ENCODE measurements at places on chromosomes 16 and 17.

DNA sequence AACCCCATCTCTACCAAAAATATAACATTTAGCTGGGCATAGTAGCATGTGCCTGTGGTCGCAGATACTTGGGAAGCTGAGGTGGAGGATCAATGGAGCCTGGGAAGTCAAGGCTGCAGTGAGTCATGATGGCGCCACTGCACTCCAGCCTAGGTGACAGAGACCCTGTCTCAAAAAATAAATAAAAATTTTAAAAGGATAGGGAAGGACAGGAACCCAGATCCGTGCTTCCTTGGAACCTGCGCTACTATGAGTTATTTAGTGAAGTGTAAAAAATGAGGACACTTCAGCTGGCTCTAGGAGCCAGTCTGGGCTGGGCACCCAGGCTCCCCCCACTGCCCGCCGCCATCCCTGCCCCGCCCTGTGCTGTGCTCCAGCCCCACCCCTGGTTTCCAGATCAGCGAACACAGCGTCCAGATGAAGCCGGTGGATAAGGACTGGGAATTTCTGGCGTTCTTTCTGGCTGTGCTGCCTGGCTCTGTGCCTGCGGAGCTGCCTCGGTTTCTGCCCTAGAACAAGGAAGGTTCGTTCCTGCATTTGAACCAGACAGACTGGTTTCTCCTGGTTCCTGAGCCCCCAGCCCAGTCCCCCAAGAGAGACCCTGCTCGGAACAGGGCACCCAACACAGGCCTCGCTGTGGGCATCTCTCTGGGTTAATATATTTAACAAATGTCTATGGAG lies 18.5 kb downstream of the PLLP start:
- no peak for DNase-seq

- DNase-seq: no peak
Observed at GRCh38 chr16:71712501-71712900, 12.0 kb downstream of the PHLPP2 start.

GRCh38 chr16:15482068-15482747 lies 47.8 kb downstream of the BMERB1 start:
- no peak for DNase-seq

DNA sequence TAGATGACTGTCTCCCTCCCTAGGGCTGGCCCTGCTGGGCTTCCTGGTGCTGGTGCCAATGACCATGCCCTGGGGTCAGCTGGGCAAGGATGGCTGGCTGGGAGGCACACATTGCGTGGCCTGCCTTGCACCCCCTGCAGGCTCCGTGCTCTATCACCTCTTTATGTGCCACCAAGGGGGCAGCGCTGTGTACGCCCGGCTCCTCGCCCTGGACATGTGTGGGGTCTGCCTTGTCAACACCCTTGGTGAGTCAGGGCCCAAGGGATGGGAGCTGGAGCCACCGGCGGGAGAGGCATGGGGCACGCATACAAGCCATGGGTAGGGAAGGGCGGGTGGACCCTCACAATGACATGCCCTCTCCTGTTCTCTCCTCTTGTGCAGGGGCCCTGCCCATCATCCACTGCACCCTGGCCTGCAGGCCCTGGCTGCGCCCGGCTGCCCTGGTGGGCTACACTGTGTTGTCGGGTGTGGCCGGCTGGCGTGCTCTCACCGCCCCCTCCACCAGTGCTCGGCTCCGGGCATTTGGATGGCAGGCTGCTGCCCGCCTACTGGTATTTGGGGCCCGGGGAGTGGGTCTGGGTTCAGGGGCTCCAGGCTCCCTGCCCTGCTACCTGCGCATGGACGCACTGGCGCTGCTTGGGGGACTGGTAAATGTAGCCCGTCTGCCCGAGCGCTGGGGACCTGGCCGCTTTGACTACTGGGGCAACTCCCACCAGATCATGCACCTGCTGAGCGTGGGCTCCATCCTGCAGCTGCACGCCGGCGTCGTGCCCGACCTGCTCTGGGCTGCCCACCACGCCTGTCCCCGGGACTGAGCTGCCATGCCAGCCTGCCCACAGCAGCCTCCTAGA lies 2.2 kb downstream of the PAQR4 start:
- no peak for DNase-seq

DNA sequence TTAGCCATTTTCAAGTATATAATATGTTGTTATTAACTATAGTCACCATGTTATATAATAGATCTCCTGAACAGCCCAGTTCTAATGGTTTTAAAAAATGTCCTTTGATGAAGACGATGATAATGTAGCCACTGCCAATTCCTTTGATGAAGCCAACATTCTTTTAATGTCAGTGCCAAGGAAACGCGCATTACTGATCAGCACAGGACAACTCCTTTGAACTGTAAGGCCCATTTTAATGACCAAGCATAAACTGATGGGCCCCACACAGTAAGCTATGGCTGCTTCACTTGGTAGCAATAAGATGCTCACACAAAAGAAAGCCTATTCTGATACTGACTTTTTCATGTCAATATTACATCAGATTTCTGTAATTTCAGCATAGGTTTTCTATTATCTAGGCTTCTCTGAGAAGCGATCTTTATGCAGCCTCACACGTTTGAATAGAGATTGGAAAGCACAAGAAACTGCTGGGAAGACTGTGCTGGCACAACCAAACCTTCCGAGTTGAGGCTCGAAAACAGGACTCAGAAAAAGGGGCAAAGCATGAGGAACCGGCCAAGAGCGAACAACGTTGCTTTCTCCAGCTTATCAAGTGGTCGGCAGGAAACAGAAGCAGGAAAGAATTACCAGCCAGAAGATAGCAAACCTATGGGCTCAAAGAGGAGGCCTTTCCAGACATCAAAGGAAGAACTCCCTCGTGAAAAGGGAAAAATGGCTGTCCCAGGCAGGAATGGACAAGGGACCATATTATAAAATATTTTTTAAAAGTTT lies 19.4 kb downstream of the ERN1 start:
- no peak for DNase-seq

GRCh38 chr16:86605950-86606349 lies 27.6 kb downstream of the FOXL1 start:
- DNase-seq: no peak

- DNase-seq: no peak
Observed at GRCh38 chr16:78972986-78973385, 627.6 kb downstream of the MAF start.

DNA sequence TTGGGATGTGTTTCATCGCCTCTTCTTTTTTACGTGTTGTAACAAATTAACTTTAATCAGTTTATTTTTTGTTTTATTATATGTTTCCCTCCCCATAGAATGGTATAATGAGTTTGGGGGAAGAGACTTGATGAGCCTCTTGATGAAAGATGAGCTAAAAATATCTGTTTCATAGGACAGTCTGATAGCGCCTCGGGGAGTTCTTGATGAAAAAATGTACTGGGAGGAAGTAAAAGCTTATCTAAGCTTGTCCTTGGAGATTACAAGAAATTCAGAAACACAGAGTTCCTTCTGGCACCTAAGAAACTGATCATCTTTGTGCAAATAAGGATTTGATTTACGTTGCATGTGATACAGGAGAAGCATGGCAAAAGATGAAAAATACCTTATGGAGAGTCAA lies 350.2 kb upstream of the CDH8 start:
- DNase-seq: no peak

DNA sequence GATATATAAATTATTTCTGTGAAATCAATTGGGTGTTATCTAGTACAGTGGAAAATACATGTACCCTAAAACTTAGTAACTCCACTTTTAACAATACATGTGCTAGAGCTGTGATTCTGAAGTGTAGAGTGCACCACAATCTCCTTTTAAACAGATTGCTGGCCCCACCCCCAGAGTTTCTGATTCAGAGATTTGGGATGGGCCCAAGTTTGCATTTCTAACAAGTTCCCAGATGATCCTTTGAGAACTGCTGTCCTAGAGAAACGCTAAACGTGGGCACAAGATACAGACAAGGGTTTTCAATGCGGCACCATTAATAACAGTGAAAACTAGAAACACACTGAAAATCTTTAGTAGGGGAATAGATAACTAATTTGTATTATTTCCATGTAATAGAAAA lies 49.2 kb downstream of the NXPH3 start:
- DNase-seq: no peak

DNA sequence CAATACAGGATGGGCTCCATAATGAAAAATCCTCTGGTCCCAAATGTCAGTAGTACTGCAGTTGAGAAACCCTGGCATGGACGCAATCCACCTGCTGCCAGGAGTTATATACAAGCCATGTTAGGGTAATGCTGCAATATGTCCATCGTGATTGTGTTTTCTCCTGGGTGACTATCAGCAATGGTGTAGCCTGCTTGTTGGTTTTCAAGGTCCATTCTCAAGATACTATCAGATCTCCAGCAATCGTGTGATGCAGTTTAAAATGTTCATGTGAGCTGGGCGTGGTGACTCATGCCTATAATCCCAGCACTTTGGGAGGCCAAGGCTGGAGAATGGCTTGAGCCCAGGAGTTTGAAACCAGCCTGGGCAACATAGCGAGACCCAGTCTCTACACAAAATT lies 24.0 kb downstream of the ABCC1 start:
- no peak for DNase-seq

GRCh38 chr17:55037828-55038227 lies 69.3 kb downstream of the STXBP4 start:
- no peak for DNase-seq

DNA sequence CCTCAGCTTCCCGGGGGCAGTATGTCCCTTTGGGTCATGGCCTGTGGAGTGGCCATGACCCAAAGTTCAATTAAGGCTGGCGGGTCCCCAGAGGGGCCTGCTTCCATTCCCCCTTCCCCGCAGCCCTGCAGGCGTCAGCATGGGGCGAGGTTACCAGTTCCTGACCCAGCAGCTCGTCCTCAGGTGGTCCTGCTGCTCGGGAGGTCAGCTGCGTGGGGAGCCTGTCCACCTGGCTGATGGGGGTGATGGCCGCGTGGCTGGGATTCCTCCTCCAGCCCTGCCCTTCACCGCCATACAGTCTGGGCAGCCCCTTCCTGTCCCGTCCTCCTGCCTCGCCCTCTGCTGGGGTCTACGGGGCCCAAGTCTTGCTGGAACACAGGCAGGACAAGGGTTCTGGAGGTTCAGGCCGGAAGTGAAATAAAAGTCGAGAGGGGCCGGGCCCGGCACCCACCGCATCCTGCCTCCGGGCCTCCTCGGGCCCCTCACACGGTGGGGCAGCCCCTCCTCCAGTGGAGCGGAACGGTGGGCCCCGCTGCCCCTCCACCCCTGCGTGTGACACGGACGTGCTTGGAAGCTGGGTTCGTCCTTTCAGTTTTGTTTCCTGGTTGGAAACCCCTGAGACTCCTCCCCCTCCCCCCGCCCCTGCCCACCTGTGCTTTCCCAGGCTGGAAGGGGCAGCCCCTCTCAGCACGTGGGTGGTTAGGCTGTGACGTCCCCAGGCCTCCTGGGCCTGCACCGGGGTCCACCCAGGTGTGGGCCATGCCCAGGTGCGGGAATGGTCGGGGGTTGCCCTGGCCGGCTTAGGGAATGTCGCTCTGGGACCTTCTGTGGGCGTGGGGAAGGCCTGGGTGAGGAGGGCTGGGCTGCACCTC lies 6.8 kb downstream of the UBALD2 start:
- DNase-seq: peak; percentile 77

GRCh38 chr16:65689726-65690125 lies 567.9 kb upstream of the CDH11 start:
- no peak for DNase-seq

- no peak for DNase-seq
Observed at GRCh38 chr16:78116946-78117345, 17.5 kb downstream of the WWOX start.

DNA sequence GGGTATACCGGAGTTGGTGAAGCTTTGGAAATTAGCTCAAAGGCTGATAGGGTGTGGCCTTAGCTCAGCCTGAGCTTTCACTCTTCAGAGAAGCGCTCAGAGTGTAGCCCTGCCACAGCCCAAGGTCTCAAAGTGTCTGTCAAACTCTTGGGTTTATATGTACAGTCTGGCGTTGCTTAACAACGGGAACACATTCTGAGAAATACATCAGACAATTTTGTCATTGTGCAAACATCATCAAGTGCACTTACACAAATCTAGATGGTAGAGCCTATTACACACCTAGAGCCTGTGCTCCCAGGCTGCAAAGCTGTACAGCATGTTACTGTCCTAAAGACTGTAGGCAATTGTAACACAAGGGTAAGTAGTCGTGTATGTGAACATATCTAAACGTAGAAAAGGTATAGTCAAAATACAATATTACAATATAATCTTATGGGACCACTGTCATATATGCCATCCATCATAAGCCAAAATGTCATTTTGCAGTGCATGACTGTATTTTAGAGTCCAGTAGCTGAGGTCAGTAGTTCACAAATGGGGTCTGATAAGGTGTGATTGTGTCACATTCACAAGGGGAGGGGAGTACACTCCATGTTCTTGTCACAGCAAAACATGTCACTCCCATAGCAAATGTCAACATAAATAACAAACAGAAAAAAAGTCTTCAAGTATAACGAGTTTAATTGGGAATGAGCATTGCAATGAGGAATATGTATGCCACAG lies 20.6 kb downstream of the CHAD start:
- DNase-seq: no peak

DNA sequence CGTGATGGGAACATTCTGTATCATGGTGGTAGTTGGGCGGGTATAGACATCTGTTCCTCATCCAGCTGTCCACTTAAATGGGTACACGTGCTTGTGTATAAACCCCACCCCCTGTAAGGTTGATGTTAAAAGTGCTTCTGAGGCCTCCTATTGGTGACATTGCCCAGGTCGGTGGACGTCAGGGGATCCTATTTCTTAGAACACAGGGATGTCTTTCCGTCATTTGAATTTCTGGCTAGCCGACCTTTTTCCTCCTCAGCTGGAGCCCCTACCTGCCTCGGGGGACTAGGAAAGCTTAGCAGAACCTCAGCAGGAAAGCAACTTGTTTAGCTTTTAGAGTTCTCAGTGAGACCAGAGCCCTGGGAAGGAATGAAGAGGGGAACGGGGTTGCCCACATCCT lies 16.6 kb upstream of the CRISPLD2 start:
- no peak for DNase-seq

- DNase-seq: no peak
Observed at GRCh38 chr17:43732958-43733357, 25.6 kb downstream of the SOST start.

- DNase-seq: peak; percentile 18
Observed at GRCh38 chr17:34252095-34252443, 3.0 kb upstream of the CCL2 start.

- no peak for DNase-seq
Observed at GRCh38 chr17:58085039-58085715, 2.0 kb downstream of the DYNLL2 start.

DNA sequence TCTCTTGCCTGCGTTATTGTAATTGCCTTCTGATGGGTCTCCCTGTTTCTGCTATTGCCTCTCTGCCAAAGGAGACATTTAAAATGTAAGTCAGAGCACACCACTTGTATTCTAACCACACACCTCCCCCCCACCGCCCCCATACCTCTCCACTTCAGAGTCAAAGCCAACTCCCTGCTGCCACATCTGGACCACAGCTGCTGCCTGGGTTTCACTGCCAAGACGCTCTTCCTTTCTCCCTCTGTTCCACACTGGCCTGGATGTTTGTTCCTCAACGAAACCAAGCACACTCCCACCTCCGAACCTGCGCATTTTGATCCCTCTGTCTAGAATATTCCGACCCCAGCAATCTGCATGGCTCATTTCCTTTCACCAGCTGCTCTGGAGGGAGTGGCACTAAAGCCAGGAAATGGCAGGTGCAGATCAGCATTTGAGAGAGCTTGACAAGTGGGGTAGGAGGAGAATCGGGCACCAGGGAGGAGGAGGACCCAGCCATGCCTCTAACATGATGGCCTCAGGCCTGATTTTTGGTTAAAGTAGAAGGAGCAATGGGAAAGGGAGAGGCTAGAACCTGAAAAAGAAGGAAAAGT lies 92.4 kb upstream of the HS3ST2 start:
- no peak for DNase-seq

GRCh38 chr17:3037259-3037658 lies 26.1 kb downstream of the OR1D5 start:
- no peak for DNase-seq
